ENCODE measurements at places on chromosomes 5 and 9. TPM values are rescaled to one million over a fixed set of nuclear protein-coding genes. Genes with fewer than 3 reads are reported as not detected.

Gene BTNL8
- total RNA-seq: not detected

Gene BRINP1
- not detected for total RNA-seq

Gene CAMK4
- 1.0 TPM for total RNA-seq

Gene SLC46A2
- total RNA-seq: not detected

Gene AIF1L
- total RNA-seq: 1.9 TPM

Gene PCDHGA7
- 0.86 TPM for total RNA-seq

Gene CPLANE1
- 7.6 TPM for total RNA-seq

Gene MTAP
- total RNA-seq: 42.2 TPM

Gene HCN1
- not detected for total RNA-seq

Gene NRG2
- 0.08 TPM for total RNA-seq

Gene NR6A1
- 0.47 TPM for total RNA-seq

Gene PCDHB6
- total RNA-seq: not detected

Gene LCN1
- total RNA-seq: not detected

Gene MSX2
- 4.8 TPM for total RNA-seq

Gene CDO1
- total RNA-seq: not detected

Gene TOR2A
- total RNA-seq: 16.0 TPM

Gene SEC61B
- total RNA-seq: 240 TPM

Gene FUBP3
- total RNA-seq: 24.4 TPM

Gene PNPLA7
- 0.11 TPM for total RNA-seq

Gene ENDOG
- 32.5 TPM for total RNA-seq

Gene C8G
- not detected for total RNA-seq

Gene TAF11L5
- total RNA-seq: not detected

Gene F2RL1
- 69.0 TPM for total RNA-seq

Gene BARHL1
- not detected for total RNA-seq

Gene CER1
- total RNA-seq: not detected

Gene FBP2
- total RNA-seq: not detected

Gene CCDC180
- 0.39 TPM for total RNA-seq

Gene RPS23
- 4,824 TPM for total RNA-seq

Gene CLIC3
- total RNA-seq: 8.7 TPM

Gene EGFLAM
- total RNA-seq: 0.31 TPM

Gene LEAP2
- total RNA-seq: 0.16 TPM

All from hair follicular keratinocyte (primary cell).